ENCODE measurements at places on chromosomes 1 and 21. TPM values are rescaled to one million over a fixed set of nuclear protein-coding genes. Genes with fewer than 3 reads are reported as not detected.

DNA sequence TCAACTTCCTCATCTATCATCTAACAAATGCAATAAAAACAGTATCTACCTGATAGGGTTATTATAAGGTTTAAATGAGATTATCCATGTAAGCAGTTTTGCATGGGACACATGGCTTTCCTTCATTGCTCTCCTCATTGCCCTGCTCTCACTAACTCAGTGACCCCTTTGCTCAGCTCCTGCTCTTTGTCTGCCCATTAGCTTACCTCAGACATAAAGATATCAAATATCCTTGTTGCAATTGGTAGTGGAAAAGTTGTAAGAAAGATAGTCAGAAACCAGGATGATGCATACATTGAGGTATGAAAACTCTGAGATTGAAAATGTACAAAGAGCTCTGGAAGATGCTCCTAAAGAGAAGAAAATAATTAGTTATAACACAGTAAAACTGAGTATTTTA lies 89.8 kb downstream of the EVI5 start:
- no peak for DNase-seq

- no peak for DNase-seq
Measured at GRCh38 chr1:203649551-203649998, 22.9 kb downstream of the ATP2B4 start.

GRCh38 chr1:30808067-30808662 lies 50.6 kb upstream of the LAPTM5 start:
- no peak for DNase-seq

Gene C1orf105
- not detected for polyA plus RNA-seq

Gene SLC6A9
- polyA plus RNA-seq = 29.2 TPM

Data from BJ (cell line).